ENCODE measurements at places on chromosomes 12 and 14.

GRCh38 chr14:94918896-94919295 lies 149.0 kb upstream of the GSC start:
- no peak for DNase-seq

- no peak for DNase-seq
These were observed 147.9 kb downstream of the PPFIA2 start for GRCh38 chr12:81610955-81611889.

DNA sequence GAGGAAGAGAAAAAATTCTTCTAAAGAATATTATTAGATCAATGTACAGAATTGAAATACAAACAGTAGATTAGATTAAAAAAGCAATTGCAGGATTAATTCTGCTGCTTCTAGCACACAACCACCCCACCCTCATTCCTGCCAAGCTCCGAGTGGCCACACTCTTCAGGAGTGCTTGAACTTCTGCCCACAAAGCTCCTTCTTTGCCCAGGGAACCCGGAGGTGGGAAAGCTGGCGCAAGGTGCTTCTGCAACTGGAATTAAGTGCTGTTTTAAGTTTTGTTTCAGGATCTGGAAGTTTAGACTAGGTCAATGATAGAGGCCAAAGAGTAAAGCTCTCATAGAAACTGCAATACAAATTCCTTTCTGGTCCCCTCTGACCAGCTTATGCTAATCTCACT lies 94.1 kb upstream of the BMP4 start:
- no peak for DNase-seq

DNA sequence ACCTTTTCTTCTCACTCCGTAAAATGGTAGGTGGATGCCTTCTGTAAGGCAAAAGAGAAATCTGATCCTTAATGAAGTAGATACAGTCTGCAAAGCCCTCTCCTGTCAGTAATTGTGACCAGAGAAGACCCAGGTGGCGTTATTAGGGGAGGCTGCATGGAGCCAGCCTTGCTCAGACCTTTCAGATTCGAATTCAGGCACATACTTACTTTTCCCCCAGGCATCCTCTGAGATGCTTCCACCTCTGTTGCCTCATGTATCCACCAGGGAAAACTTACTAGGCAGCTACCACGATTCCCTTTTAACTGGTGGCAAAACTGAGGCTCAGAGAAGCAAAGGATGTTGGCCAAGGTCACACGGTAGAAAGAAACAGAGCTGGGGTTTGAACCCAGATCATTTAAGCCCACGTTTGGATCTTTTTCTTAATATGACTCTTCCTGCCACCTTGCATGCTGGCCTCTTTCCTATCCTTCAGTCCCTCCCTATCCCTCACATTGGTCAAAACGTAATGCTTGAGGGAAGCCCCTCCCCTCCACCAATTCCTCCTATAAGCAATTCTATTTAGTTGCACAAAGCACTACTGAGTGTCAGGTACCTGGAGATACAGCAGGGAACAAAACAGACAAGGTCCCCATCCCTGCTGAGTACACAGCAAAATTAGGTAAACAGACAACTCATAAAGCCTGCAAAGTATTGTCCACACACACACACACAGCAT lies 179.4 kb downstream of the KSR2 start:
- DNase-seq = no peak

DNA sequence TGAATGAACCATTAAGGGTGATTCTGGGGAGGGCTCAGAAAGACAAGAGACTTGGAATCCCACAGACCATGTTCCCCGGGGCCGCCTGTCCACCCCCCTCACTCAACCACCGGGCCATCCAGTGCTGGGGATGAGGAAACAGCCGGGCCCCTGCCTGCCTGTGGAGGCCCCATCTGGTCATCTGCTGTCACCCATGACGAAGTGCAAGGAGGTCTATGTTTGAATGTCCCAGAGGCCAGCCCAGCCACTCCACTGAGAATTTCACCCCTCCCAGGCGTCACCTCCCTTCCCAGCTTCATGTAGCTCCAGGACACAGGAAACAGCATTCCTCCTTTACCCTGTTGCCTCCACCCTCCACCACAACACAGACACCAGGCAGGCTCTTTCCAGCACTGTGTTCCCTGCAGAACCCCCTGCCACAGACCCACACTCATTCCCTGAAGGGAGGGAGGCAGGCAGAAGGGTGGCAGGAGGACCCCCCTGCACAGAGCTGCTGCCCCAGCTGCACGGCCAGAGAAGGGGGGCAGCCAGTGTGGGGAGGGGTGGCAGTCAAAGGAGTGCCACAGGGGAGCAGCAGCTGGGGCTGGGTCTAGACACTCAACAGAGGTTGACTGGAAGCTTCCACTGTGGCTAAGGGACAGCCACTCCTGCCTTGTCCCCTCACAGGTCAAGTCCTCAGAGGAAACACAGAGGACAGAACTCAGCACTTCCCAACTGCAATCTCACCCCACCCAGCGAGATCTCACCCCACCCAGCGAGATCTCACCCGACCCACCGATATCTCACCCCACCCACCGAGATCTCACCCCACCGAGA lies 50.3 kb upstream of the PPP2R5C start:
- DNase-seq = no peak

GRCh38 chr12:65259501-65259900 lies 19.0 kb upstream of the MSRB3 start:
- DNase-seq = no peak

- DNase-seq = no peak
These were observed 222.5 kb downstream of the TMEM117 start for GRCh38 chr12:44058366-44058765.

DNA sequence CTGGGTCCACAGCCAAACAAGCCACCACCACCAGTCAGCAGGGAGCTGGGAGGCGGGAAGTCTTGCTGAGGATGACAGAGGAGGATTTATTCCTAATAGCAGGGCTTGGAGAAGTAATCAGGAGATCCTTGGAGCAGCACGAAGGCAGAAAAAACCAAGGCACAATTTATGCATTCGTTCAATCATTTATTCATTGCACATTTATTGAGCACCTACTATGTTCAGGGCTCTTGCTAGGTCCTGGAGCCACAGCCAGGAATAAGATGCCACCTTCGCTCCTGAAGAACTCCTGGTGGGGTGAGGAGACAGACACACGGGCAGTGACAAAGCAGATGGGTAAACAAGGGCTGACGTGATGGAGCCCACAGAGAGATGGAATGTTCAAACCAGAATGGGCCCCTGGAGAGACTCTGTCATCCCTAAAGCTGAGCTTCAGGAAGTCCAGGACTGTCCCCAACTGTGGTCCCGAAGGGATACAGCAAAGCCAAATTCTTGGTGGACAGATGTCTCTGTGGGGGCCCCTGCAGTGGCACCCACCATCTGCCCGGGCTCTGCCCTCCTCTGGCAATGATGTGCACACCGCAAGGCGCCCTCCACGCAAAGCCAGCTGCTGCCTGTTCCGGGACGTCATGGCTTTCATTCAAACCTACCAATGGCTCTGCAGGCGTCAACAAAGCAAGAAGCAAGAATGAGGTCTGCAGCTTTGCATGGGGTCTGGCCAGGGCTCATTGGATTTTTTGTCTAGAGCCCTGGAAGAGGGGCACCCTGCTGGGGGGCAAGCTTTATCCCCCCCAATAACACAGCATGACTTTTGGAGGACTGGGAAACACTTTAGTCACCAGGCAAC lies 3.0 kb upstream of the TESC start:
- no peak for DNase-seq

DNA sequence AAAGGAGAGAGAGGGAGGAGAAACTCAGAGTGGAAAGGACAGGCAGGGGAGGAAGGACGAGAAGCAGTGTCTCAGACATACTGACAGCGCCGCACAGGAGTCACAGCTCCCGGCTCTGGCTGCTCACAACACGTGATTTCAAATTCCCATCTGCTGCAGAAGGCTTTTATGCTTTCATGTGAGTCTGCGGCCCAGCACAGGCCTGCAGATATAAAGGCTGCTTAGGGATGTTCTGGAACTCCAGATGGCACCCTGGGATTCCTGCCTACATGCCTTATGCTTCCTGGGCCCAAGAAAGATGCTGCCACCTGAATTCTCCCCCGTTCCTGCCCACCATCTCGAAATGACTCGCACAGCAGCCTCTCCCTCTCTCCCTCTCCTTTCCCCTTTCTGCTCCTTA lies 89.6 kb downstream of the NUAK1 start:
- DNase-seq = no peak

- DNase-seq = no peak
These were observed 30.0 kb downstream of the SCARB1 start for GRCh38 chr12:124833693-124834122.

GRCh38 chr14:44030831-44031383 lies 476.2 kb downstream of the FSCB start:
- DNase-seq = no peak

DNA sequence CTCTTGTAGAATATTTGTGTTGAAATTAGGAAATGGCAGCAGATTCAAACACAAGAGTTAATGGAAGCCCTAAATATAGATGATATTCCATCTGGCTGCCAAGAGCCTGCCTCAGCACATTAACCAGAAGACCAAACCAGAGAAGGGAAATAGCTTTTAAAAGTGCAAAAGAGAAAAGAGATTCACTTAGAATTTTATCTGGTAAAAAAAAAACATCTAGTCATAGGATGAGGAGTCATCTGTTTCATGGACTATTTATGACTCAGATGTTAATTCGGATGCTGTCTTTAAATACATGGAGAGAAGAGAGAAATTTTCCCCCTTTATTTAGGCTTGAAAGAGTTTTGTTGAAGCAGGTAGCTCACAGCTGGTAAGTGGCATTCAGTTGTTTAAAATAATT lies 201.6 kb upstream of the NUDT4 start:
- DNase-seq = no peak

DNA sequence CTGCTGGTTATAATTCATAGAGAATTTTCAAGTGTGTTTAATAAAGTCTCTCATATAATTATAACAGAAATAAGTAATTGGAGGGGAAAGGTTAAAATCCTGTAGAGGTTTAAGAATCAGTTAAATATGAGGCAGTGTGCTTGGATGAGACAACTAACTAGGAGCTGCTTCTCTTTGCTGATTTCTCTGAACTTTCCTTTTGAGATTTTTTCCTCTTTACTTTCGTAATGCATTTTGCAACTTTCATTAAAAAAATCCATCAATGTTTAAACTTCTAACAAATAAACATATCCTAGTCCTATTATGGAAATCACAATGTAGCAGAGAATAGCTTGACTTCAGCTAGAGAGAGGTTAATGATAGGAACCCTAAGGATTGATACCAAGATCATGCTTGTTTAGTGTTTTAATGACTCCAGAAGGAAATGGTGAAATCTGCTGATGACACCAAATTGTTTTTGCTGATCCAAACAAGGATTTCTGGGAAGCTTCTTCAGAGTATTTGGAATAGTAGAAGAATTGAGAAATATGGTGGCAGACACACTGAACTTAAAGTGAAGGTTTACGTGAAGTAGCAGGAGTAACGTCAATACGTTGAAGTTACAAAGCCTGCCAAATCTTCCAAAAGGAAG lies 122.6 kb downstream of the RAD51B start:
- no peak for DNase-seq

- DNase-seq = no peak
These were observed 42.1 kb upstream of the STRN3 start for GRCh38 chr14:31068235-31068634.

- no peak for DNase-seq
These were observed 22.3 kb downstream of the SNW1 start for GRCh38 chr14:77738559-77739250.

DNA sequence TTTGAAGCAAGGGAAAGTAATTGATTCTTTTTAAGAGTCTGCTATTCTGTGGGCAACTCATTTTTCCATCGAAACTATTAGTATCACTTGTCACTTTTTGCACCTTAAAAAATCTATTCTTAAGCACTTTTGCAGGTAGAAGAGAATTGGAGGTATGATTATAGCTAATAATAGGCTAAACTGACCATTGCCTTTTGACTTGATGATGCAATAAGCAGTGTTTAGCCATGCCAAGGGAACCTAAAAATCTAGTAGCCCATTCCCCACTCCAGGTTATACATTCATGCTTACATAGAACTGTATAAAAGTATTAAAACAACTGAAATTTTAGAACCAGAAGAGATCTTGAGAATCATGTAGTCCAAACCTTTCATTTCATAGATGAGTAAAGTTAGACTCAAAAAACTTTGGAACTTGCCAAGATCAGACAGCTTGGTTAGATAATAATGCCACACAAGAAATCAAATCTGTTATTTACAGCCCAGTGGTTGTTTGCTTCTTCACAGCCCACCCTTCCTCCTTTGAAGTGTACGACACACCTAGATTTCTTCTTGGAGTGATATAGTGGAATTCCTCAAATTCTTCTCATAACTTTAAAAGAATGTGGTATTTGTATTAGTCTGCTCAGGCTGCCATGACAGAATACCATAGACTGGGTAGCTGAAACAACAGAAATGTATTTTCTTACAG lies 21.7 kb upstream of the GARIN2 start:
- no peak for DNase-seq

GRCh38 chr12:639566-639965 lies 23.7 kb downstream of the NINJ2 start:
- DNase-seq = no peak

DNA sequence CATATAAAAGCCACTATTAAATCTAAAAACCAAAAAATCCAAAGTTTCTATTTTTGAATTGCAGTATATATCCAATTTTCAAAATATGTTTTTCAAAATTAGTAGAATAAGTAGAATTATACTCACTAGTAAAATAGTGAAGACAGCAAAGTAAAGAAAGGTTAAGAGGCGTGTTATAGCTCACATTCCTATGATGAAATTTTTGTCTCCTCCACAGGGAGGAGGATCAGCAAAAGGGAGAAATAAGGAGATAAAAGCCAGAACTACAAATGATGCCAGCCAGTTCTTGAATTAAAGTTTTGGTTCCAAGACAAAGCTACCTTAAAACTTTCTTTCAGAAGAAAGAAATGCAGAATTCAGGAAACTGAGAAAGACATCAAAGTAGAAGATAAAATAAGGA lies 50.0 kb downstream of the C2CD5 start:
- DNase-seq = no peak

DNA sequence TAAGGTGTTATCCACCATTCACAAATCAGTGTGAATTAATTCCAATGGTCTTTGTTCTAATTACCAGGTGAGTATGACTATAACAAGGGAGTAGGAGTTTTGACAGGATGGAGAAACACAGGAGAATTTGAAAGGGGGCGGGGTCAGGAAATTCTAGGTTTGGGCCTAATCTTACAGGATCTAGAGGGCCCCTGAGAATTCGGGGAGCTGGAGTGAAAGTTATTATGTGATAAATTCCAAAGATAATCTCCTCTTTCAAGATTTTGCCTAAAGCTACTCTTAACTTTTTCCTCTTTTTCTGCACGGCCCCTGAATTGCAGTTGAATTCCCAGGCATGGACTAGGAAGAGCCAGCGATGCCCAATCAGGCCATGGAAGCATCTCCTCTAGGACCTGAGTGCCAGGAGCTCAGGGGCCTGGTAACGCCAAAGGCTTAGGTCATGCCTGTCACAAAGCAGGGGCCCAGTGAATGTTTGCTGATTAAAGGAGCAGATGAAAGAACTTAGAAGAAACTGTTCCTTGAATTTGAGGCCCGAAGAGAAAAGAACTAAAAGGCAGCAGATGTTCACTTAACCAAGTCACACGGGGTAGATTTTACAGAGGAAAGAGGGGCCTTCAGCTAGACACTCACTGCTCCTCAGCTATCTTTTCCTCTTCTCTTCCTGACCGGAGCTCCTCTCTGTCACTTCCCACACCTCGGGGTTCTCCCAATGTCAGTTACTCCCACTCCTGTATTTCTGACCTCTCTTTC lies 195.5 kb downstream of the PPM1H start:
- DNase-seq = no peak

GRCh38 chr14:85218982-85219381 lies 311.0 kb upstream of the FLRT2 start:
- no peak for DNase-seq

- DNase-seq = no peak
These were observed 63.6 kb upstream of the MON2 start for GRCh38 chr12:62403031-62403430.

GRCh38 chr12:27840229-27840999 lies 60.4 kb upstream of the MANSC4 start:
- no peak for DNase-seq
